ENCODE measurements at places on chromosomes 16 and 17.

GRCh38 chr17:63258785-63259184 is 187.3 kb downstream of the CYB561 start:
- no peak for DNase-seq

- DNase-seq = no peak
Measured at GRCh38 chr17:82217120-82217529, 4.5 kb upstream of the CCDC57 start.

- DNase-seq = no peak
Measured at GRCh38 chr16:2745116-2745890, 7.1 kb upstream of the SRRM2 start.

GRCh38 chr16:58036943-58037342 is 11.4 kb downstream of the MMP15 start:
- DNase-seq = no peak

DNA sequence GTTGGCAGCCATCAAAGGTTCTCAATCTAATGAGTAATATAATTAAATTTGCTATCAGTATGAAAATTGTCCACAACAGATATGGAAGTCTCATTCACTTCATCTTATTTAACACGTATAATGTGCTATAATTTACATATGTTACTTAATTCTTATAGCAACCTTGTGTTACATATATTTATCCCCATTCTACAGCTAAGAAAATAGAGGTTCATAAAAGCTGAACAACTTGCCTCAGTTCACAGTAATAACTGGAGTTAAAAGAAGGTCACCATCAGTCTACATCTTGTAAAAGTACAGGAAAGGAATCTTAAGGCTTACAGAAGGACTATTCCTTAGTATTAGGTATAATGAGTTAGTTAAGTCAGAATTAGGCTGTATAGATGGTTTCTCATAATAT is 27.9 kb downstream of the STXBP4 start:
- DNase-seq = no peak

GRCh38 chr17:9802294-9802693 is 10.9 kb upstream of the DHRS7C start:
- DNase-seq = no peak

DNA sequence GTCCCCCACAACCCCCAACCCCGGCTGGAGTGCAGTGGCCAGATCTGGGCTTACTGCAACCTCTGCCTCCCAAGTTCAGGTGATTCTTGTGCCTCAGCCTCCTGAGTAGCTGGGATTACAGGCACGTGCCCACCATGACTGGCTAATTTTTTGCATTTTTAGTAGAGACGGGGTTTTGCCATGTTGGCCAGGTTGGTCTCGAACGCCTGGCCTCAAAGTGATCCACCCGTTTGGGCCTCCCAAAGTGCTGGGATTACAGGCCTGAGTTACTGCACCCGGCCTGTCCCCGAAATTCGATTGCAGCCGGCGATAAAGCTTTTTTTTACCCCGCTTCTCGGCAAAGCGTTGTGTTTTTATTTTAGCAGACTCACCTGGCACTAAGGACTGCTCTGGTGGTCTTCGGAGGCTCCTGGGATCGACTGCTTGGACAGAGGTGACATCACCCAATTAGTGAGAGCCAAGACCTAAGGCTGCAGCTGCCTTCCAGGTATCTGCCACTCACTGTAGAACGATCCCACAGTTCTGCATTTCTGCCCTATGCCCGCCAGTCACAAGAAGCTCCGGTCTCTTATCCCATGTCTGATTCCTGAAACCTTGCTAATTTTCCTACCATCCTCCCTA is 82.2 kb upstream of the ARL4D start:
- no peak for DNase-seq

DNA sequence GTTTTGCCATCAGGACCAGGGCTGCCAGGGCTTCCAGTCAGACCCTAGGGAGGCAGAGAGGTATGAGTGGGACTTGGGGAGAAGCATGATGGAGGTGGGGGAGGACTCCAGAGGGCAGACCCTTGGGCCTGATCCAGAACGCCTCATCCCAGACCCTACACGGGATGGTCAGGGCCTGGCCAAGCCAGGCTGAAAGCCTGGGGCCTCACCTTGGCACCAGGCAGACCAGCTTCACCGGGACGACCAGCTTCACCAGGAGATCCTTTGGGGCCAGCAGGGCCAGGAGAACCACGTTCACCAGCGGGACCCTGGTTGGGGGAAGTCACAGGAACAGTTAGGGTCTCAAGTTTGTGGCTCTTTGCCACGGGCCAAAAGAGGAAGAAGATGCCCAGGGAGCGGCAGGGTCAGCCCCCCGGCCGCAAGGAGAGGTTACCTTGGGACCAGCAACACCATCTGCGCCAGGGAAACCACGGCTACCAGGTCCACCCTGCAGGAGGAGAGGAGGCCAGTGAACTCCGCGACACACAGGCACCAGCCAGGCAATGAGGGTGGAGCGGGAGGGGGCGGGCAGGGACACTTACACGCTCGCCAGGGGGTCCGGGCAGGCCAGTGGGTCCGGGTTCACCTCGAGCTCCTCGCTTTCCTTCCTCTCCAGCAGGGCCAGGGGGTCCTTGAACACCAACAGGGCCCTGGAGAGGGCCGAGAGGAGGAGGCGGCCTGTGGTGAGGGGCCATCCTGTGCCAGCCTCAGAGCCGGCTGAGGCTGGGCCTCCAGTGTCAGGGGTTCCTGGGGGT is 7.1 kb downstream of the COL1A1 start:
- DNase-seq = no peak

DNA sequence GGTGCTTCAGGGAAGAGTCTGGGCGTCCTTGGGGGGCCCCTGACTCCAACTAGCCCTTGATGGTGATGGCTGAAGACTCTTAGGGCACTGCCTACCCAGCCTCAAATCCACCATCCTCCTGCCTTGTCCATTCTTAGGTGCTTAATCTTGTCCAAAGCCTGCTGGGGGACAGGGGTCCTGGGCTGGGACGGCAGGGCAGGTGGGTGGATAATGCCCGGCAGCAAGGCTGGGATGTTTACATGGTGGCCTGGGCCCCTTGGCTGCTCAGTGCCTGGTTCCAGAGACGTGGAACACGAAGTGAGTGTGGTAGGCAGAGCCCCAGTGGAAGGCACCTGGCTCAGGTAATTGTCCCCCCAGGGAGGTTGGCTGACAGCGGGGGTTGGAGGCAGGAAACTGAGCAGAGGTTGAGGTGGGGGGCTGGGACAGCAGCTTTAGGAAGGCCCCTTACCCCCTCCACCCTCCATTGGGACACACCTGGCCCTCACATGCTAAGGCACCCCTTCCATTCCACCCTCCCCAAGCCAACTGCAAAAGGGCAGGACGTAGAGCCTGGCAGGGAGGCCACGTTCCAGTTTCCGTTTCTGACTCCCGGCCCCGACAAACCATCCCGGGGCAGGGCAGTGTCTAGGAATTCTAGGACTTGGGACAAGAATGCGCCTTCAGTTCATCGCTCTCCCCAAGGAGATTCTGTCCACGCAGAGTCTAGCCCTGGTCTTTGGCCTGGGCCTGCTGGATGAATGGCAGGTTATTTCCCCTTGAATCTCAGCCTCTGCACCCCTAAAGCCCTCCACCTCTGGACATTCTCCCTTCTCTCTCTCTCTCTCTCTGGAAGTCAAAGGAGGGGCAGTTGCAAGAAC is 1.9 kb downstream of the FOXJ1 start:
- no peak for DNase-seq

DNA sequence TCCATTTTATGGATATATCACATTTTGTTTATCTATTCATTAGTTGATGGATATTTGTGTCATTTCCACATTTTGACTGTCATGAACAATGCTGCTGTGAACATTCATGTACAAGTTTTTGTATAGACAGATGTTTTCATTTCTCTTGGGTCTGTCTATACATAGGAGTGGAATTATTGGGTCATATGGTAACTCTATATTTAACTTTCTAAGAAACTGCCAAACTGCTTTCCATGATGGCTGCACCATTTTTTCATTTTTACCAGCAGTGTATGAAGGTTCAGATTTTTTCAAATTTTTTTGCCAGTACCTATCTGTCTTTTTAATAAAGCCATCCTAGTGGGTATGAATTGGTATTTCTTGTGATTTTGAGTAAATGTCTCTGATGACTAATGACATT is 15.5 kb downstream of the NFAT5 start:
- no peak for DNase-seq

DNA sequence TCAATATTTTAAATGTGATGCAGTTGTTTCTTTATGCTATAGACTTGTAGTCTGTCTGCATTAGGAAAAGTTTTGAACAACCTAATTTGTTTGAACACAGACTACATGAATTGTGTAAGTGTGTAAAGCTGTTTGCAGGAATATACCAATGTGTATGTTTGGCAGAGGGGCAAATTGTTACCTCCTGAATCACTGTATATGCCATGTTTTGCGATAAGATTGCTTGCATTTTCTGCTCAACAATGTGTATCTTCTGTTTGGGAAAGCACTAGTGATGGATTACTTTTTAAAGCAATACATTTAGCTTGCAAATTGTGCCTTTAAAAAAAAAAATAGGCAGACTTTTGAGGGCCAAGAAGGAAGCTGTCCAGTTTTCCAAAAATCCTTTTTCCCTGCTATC is 14.6 kb downstream of the RBBP6 start:
- DNase-seq = no peak

DNA sequence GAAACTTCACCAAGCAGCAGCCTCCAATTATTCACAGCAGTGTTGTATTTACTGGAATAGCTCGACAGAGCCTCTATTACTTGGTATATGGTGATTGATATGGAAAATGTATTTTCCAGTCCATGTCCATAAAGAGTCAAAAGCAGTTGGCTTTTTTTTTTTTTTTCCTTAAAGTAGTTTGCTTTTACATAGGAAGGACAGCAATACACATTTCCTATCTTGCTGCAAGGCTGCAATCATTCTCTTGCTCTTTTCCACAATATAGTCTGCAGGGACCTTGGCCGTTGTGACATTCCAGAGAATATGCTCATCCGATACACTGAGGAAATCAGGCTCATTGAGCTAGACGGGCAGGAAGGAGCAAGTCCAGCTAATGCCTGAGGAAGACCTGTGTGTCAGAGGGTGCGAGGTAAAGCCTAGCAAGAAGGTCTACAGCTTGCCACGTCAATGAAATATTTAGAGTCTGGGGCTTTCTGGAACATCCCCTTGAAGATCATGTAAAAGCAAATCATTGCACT is 131.1 kb downstream of the ENGASE start:
- no peak for DNase-seq

GRCh38 chr16:83926726-83927397 is 26.2 kb upstream of the OSGIN1 start:
- DNase-seq = peak; percentile 59

- DNase-seq = no peak
Measured at GRCh38 chr16:47905771-47906170, 250.0 kb downstream of the ABCC12 start.

DNA sequence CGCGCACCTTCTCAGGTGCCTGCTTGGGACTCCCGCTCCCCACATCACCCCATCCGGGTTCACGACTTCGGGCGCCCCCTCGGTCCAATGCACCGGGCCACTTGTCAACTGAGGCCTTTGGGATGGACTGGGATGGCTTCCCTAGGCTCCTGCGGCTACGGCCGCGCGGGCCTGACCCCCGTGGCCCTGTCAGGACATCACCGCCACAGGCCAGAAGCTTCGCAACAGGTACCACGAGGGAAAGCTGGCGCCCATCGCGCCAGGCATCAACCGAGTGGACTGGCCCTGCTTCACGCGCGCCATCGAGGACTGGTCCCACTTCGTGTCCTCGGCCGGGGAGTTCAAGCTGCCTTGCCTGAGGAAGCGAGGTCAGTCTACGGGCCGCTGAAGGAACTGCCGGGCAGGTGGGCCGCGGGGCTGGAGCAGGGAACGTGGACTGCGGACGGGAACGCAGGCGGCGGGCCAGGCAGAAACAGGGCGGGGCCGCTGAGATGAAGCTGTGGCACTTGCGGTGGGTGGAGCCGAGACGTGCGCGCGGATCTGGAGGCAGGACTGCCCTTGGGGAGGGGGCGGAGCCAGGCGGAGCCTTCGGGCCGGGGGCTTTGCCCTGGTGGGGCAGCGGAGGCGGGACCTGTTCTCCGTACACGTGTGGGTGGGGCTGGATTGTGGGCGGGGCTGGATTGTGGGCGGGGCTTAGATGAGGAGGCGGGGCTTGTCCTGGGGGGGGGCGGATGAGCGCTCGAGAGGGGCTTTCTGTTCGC is 13.7 kb upstream of the CNGB1 start:
- DNase-seq = no peak

- no peak for DNase-seq
Measured at GRCh38 chr17:56699186-56699894, 105.8 kb downstream of the NOG start.

- DNase-seq = no peak
Measured at GRCh38 chr17:21374441-21375161, 1.6 kb upstream of the KCNJ12 start.

DNA sequence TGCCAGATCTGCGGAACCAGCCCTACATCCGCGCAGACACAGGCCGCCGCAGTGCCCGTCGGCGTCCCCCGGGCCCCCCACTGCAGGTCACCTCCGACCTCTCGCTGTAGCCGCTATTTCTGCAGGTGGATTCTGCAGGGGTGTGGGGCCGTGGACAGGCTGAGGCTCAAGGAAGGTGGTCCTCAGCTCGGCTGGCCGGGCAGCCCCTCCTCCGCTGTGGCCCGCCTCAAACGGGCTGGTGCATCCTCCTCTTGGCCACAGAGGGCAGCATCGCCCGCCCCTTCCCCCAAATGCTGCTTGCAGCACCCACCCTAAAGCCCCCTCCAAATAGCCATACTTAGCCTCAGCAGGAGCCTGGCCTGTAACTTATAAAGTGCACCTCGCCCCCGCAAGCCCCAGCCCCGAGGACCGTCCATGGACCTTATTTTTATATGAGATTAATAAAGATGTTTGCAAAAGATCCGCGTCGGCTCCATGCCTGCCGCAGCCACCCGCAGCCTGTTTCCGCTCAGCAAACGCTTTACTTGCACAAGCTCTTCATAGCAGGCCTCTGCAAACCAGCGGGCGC is 14.9 kb downstream of the SPATA32 start:
- DNase-seq = no peak

All from midbrain (tissue), 1 donor.